ENCODE measurements at places on chromosomes 12 and 14.

- DNase-seq, result no peak
Measured at GRCh38 chr12:4393211-4393610, 13.7 kb upstream of the FGF23 start.

- DNase-seq, result no peak
Measured at GRCh38 chr12:119207063-119207560, 28.4 kb downstream of the HSPB8 start.

DNA sequence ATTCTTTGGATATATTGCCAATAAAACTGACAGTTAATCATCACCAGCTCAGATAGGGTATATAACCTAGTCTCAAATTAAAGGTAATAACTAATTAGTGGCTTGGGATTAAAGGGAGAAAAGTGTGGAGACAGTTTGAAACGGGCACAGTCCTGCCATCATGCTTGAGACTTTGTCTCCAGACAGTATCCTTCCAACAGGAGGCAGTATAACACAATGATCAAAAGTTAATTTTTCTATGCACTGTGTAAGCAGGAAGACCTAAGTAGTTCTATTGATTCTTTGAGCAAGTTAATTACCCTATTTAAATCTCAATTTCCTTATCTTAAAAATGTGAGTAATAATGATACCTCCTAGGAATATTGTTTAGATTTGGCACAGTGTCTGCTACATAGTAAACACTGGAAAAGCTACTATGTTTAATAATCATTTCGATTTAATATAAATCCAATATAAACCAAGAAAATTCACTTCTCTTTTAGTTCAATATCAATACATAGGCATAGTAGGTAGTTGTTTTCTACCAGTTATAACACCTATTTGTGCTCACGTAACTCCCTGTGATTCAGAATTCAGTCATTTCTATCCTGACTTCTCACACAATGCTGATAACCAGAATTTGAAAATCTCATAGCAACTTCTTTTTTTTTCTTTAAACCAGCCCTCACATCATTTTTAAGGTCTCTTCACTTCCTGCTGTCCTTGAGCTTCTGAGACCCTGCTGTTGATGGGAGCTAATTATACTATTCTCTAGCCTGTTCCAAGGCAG lies 53.7 kb downstream of the GALNT4 start:
- no peak for DNase-seq

DNA sequence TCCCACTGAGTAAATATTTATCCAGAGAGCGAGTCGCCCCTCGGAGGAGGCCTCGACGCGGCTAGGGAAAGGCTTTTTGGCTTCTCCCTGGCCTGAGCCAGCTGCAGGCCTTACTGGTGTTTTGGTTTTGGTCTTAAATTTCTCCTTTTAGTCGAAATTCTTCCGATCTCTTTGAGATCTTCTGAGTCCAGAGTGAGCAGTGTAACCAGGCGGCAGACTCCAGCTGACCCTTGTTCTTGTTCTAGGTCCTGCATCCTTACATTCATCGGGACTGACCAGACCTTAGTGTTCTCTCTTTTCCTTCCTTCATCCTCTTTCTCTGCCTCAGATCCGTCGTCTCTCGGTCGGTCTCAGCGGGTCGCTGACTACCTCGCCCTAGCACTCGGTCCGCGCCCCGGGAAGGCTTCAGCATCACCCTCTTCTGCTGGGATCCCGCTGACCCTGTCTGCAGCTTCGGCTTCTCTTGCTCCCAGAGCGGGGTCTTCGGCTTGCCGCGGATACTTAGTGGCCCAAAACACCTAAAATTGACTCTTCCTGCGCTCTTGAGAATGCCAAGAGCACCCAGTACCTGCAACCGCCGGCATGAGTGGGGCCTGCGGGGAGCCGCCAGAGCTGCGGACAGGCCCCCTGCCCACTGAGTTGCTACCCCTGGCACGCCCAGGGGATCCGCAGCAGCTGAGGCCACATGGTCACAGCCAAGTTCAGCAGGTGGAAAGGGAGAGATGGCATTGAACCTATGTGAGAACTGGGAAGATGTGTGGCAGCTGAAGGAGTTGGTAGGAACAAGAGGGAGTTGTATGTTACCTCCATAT lies 2.4 kb upstream of the PAX9 start:
- DNase-seq, result no peak

- DNase-seq, result no peak
Measured at GRCh38 chr12:39010406-39010805, 105.0 kb upstream of the CPNE8 start.

GRCh38 chr14:99587460-99588278 lies 16.3 kb downstream of the CCDC85C start:
- no peak for DNase-seq

DNA sequence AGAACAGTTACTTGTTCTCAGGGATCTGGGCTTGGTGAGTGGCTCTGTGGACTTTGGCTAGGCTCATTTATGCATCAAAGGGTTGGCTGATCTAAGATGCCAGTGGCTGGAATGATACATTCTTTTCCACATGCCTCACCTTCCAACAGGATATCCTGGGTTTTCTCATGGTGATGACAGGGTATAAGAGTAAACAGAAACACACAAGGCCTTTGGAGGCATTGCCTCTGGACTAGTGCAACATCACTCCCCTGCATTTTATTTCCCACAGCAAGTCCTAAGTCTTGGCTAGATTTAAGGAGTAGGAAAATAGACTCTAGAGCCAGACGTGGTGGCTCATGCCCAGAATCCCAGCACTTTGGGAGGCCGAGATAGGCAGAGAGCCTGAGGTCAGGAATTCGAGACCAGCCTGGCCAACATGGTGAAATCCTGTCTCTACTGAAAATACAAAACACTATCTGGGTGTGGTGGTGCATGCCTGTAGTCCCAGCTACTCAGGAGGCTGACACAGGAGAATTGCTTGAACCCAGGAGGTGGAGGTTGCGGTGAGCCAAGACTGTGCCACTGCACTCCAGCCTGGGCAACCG lies 47.9 kb downstream of the RPH3A start:
- DNase-seq, result no peak

DNA sequence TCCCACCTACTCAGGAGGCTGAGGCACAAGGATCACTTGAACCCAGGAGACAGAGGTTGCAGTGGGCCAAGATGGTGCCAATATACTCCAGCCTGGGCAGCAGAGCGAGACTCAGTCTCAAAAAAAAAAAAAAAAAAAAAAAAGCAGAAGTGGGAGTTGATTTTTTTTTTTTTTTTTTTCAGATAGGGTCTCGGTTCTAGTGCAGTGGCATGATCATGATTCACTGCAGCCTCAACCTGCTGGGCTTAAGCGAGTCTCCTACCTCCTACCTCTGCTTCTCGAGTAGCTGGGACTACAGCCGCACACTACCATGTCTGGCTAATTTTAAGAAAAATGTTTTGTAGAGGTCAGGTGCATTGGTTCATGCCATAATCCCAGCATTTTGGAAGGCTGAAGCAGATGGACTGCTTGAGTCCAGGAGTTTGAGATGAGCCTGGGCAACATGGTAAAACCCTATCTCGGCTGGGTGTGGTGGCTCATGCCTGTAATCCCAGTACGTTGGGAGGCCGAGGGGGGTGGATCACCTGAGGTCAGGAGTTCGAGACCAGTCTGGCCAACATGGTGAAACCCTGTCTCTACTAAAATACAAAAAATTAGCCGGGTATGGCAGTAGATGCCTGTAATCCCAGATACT lies 16.3 kb upstream of the HSP90AA1 start:
- no peak for DNase-seq

- peak; percentile 81 for DNase-seq
Measured at GRCh38 chr14:64338616-64339316, 44.6 kb upstream of the ESR2 start.

DNA sequence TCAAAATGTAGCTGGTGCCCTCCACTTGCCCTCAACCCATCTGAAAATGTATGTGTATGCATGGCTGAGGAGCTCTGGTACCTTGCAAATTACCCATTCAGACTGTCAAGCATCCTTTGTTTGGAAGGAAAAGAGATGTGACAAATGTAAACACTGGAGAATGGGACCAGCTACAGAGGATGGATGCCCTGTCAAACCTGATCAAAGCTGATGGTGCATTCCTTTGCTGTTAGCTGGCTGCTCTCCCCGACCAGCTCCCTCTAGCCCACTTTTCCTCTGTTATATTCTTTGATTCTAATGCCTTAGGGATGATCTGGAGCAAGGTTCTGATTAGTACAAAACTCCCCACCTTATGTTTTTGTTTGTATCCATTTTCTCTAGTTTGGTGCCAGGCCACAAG lies 310.3 kb downstream of the C12orf75 start:
- DNase-seq, result no peak

DNA sequence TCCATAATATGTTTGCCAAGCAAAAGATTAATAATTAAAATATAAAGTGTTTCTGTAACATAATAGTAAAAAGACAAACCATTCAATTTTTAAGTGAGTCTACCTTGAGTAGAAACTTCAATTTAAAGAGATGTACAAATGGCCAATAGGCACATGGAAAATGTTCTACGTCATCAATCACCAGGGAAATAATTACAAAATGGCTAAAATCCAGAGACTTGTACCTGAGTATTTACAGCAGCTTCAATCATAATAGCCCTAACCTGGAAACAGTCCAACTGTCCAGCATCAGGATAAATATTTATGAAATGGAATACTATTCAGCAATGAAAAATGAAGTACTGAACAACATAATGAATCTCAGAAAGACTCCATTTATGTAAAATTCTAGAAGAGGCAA lies 95.5 kb upstream of the FAR2 start:
- no peak for DNase-seq
